ENCODE measurements at places on chromosomes 16 and 17.
A peak's percentile ranks its signal among the peaks of the same experiment; 100 is the strongest.

DNA sequence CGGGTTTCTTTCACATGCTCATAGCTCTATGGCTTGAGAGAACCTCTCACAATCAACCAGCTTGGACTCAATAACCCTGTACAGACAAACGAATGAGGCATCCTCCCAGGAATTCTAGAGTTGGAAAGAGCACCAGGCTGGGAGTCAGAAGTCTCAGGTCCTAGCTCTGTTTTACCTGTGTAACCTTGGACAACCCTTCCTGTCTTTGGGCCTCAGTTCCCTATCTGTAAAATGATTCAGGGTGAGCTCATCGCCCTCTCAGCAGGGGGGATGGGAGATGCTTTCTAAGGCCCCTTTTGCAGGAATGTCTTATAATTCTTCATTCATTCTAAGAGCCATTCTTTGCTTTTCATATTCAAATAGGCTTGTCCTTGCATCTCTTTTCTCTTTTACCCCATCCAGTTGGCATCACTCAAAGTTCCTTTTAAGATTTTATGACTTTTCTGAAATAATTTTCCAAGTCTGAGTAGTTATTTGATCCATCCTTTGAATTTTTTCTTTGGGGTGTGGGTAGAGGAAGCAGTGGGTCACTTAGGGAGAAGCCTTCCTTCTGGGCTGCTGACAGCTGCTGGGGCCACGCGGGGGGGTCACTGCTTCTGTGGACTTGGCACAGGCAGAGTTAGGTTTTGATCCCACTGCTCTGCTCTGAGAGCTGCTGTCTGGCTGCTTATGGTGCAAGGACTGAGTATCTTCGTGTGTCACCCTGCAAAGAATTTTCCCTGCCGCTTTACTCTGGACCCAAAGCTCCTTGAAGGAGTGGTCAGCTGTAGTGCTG lies 102.7 kb downstream of the UTP18 start:
- DNase-seq: no peak

DNA sequence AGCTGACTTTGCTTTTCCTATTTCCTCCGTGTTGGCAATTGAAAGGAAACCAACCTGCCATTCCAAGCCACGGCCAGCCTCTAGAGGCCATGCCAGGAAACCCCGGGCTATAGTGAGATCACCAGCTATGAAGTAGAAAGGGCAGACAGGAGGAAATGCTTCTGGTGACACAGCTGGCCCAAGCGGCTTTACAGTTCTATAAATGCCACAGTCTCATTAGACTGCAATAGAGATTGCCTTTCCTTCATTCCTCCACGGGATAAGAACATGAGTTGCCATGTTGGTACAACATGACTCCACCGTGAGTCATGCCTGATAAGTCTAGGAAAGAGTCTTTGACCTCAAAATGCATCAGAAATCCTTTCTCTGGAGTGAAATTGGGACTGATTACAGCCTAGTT lies 384.9 kb downstream of the GRIN2A start:
- DNase-seq: no peak

DNA sequence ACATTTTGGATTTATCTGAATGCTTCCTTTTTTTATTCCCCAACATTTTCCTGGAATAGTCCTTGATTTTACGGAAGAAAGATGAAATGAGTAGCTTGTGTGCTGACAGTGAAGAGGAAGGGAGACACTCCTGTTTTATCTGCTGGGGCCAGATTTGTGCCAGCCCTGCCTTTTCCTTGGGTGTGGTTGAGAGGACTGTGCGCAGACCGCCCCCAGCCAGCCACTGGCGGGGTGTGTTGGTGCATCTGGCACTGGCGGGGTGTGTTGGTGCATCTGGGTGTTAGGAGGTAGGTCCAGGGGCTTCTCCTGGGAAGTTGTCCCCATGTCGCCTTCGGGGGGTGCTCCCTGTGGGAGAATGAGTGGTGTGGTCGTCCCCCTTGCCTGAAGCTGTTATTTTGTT lies 39.5 kb downstream of the RAP1GAP2 start:
- no peak for DNase-seq

DNA sequence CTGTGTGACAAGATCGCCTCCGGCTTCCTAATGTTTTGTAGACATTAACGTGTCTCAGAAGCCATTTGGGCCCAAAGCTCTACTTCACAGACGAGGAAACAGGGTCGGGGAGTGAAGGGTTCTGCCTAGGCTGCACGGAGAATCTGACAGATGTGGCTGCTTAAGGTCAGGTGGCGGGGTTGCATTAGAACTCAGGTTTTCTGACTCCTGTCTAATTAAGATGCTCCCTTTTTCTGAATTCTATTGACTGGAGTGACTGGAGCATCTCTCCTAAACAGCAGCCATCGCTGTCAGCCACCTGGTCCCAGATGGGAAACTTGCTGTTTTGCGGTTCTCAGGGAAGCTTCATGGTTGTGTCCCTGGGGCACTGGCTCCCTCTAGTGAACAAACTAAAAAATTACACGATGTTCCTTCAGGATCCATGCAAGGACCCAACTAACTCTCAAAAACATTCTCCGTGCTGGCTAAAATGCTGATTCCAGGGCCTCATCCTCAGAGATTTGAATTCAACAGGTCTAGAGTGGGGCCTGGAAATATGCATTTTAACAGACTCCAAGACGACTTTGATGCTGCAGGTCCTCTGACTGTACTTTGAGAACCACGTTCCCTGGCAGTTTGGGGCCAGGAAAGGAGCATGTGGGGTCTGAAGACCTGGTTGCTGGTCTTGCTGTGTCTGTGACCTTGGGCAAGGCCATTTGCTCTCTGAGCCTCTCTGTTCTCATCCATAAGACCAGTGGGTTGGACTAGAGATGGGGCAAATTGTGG lies 117.4 kb downstream of the IRF8 start:
- peak; percentile 42 for DNase-seq

- no peak for DNase-seq
Measured at GRCh38 chr16:68273896-68274295, 9.6 kb downstream of the SLC7A6 start.

- DNase-seq: no peak
Measured at GRCh38 chr17:75392559-75392958, 12.9 kb downstream of the GRB2 start.

DNA sequence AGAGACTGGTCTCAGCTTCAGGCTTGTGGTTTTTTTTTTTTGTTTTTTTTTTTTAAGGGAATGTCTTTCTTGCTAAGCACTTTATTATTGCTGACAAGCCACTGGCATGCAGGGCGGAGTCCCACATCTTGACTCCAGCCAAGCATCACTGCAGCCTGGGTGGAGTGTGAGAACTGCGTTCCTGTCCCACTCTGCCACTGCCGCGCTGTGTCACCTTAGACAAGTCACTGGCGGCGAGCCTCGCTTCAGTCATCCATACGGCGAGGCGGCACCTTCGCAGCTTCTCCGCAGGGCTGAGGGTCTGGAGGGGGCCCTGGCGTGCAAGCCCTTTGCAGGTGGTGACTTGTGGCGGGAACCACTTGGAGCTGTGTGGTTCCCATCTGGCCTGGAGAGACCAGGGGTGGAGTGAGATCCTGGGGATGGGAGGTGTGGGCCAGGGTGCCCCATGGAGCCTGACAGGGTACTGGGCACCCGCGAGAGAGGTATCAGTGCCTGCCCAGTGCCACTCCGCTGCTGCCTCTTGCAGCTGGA lies 99.1 kb upstream of the CIBAR2 start:
- DNase-seq: peak; percentile 58

DNA sequence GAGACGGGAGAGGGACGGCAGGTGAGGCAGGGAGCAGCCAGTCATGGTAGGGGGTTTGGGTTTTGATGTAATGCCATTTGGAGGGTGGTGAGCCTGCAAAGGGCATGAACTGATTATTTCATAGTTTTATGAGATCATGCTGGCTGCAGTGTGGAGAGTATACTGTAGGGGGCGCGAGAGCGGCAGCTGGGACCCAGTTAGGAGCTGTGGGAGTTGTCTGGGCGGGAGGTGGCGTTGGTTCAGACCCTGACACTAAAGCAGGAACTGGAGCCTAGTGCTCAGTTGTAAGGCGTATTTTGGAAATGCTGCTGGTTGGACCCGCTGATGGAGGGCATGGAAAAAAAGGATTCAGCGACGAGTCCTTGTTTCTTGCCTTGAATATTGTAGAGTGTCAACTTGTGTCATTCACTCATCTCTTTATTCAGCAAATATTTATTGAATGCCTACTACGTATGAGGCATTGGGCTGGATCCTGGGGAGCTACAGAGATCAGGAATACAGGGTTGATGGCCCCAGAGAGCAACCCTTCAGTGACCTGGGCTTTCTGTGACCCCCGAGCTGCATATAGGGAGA lies 23.7 kb upstream of the KDM8 start:
- DNase-seq: peak; percentile 54

GRCh38 chr16:58730724-58731370 lies 3.3 kb downstream of the GOT2 start:
- no peak for DNase-seq

- DNase-seq: peak; percentile 15
Measured at GRCh38 chr17:63531022-63531965, 8.1 kb downstream of the KCNH6 start.

DNA sequence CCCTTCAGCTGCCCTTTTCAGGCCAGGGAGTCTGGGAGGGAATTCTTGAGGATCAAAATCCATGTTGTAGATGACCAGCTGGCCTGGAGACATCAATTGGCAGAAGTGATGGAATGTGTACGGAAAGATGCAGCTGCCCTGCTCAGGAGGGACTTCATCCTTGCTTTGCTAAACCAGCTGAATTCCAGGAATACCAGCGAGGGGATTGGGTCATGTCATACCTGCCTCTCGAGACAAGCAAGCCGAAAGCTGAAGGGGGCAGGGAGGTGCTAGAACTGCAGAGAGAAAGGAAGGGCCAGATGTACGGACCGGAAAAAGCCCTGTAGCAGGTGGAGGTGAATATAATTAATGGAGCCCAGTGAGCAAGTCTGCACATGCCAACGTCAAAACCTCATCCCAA lies 25.6 kb upstream of the NTN1 start:
- DNase-seq: no peak

DNA sequence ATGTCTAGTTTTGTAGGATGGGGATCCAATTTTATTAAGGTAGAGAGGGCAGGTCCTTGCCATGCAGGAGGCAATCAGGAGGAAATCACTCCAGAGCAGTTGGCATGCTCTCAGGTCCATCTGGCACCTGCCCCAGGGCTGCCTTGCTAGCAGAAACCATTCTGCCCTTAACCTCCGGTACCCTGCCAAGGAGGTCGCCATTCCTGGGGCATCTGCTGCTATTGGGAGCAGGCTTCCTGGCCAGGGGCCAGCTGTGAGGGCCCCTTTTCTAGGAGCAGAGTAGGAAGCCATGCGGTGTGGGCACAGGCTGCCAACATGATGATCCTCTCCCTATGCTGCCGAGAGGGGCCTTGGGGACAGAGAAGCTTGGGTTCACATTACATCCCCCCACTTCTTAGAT lies 47.6 kb upstream of the MGAT5B start:
- no peak for DNase-seq

GRCh38 chr17:45150911-45151809 lies 2.9 kb downstream of the HEXIM1 start:
- no peak for DNase-seq

GRCh38 chr17:31916491-31917064 lies 15.1 kb upstream of the UTP6 start:
- no peak for DNase-seq

DNA sequence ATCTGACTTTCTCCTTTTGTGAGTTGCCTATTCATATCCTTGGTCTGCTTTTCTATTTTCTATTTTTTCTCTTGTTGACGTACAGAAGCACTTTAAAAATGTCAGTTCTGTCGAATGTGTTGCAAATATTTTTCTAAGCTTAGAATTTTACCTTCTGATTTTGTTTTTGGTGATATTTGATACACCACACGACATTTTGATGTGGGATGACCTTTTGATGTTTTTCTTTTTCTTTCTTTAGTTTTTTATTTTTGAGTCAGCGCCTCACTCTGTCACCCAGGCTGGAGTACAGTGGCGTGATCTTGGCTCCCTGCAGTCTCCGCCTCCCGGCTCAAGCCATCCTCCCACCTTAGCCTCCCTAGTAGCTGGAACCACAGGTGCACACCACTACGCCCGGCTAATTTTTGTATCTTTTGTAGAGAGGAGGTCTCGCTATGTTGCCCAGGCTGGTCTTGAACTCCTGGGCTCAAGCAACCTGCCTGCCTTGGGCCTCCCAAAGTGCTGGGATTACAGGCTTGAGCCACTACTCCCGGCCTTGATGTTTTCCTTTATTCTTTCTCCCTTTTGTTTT lies 39.6 kb downstream of the WSB1 start:
- no peak for DNase-seq

DNA sequence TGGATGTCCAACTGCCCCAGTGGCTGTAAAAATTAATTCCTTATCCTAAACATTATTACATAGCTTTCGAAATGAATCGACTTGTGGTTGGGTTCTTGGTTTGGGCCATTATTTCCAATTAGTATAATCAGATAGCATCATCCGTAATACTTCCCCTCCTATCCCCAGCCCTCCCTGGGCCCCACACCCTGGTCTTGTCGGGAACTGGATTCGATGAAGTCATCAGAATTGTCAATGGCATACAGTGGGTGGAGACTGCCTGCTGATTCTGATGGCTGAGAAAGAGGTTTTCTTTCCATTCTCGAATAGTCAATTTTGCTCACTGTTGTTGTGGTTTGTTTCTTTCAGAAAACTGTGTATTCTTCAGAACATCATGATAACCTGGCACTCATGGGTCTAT lies 395.1 kb downstream of the SEC14L1 start:
- no peak for DNase-seq

DNA sequence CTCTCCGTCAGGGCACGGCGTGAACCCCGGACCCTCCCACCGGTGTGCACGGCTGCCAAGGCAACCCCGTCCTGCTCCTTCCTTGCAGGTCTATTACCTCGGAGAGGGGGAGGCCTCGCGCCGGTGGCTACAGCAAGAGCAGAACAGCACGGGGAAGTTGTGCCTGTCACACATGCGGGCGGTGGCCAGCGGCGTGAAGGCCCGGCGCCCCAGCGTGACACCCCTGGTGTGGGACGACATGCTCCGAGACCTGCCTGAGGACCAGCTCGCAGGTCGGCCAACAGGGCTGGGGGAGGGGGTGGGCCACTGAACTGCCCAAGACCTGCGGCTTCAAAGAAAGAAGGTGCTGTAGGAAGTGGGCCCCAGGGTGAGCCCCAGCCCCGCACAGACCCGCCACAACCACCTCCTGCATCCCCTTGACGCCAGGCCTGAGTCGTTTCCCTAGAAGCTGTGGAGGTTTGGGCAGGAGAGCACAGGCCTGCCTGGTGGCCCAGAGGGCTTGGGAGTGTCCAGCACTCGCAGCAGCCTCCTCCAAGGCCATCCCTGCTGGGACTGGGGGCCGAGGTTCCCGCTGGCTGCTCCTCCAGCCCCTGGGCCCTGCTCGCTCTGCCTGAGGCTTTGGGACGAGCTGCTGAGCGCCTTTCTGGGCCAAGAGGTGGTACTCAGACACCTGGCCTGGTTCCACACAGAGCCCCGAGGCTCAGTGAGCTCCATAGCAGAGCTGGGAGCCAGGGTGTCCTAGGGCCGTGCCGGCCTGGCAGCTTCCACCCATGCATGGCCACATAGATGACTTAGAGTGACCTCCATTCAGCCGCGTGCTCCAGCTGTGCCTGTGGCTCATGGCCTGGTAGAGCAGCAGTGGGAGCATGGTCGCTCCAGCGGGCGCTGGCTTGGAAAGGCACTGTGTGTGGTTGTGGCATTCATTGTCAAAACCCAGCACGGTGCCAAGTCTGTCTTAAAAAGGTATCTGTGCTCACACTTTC lies 14.7 kb downstream of the CYBC1 start:
- DNase-seq: no peak

- DNase-seq: no peak
Measured at GRCh38 chr17:50260501-50260911, 13.8 kb upstream of the TMEM92 start.

Data from fibroblast of gingiva (primary cell).